Immature natural killer cell (primary cell): ENCODE measurements at places on chromosomes 11 and 22. TPM values are rescaled to one million over a fixed set of nuclear protein-coding genes. Genes with fewer than 3 reads are reported as not detected.

DNA sequence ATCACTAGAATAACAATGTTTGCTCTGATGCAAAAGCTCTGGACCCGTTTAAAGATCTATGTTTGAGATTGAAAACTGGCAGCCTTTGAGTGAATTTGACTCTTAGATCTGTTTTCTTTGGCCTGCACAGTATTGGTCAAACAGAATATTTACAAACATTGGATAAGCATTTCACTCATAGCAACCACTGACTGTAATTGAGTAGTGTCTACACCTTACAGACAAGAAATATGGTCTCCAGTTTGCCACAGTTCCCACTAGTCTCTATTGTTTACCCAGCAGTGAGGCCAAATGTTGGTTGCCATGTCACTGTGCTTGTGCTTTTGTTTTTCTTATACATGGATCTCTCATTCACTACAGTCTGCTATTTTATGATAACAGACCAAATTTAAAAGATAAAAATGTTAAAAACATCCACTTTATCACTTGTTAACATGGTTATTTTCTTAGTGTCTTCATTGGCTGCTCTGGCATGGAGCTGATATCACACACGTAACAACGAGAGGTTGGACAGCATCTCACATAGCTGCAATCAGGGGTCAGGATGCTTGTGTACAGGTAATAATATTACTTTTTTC, 12.2 kb downstream of the ANKRD42 start:
- H3K4me3 ChIP-seq = no peak overlapping the region
- H3K36me3 ChIP-seq = peaks cover 17% of the 10 kb centered on the region
- no peak overlapping the region for H3K27ac ChIP-seq
- no peak for DNase-seq
- H3K27me3 ChIP-seq = no peaks in the 10 kb centered on the region
- no peaks in the 10 kb centered on the region for H3K4me1 ChIP-seq

- H3K27ac ChIP-seq = no peak overlapping the region
- peaks cover 4% of the 10 kb centered on the region for H3K36me3 ChIP-seq
- H3K4me1 ChIP-seq = peaks cover 28% of the 10 kb centered on the region
- no peak overlapping the region for H3K4me3 ChIP-seq
- H3K27me3 ChIP-seq = no peaks in the 10 kb centered on the region
- no peak for DNase-seq
Measured at GRCh38 chr22:39408173-39408572, 8.6 kb downstream of the TAB1 start.

DNA sequence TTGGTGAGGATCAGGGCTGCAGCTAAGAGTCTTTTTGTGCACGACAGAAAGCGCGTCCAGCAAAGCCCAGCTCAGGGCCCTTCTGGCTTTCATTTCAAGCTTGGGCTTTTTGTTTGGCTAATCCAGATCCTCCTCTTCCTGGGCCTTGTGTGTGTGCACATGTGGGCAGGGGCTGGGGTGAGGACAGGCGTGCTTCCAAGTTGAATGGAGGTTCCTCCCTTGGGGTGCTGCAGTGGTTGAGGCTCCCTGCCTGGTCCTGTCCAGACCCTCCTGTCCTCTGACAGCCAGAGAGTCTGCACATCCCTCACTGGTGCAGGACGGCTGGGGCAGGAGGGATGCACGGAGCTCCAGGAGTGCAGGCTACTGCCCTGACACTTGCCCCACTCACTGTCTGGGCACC, 62.0 kb upstream of the NECTIN1 start:
- H3K4me3 ChIP-seq = no peak overlapping the region
- H3K27ac ChIP-seq = no peak overlapping the region
- DNase-seq = no peak
- H3K36me3 ChIP-seq = no peaks in the 10 kb centered on the region
- peaks cover 2% of the 10 kb centered on the region for H3K27me3 ChIP-seq

DNA sequence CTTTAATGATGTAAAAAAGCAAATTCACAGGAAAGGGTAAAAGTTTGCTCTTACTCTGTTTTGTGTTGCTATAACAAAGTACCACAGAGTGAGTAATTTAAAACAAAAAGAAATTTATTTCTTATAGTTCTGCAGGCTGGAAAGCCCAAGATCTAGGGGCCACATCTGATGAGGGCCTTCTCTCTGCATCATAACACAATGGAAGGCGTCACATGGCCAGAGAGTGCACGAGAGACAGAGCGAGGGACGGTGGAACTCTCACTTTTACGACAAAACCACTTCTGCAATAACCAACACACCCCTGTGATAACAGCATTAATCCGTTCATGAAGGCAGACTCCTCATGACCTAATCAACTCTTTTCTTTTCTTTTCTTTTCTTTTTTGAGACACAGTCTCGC, 31.1 kb downstream of the CD6 start:
- no peak overlapping the region for H3K4me3 ChIP-seq
- H3K27ac ChIP-seq = peak overlapping the region; percentile 5
- H3K36me3 ChIP-seq = peaks cover 3% of the 10 kb centered on the region
- peaks cover 4% of the 10 kb centered on the region for H3K27me3 ChIP-seq

GRCh38 chr11:68330700-68331337, 18.4 kb downstream of the LRP5 start:
- H3K4me3 ChIP-seq = no peak overlapping the region
- H3K4me1 ChIP-seq = peaks cover 15% of the 10 kb centered on the region
- no peaks in the 10 kb centered on the region for H3K36me3 ChIP-seq
- no peak for DNase-seq

- no peak for DNase-seq
- H3K27me3 ChIP-seq = peaks cover 2% of the 10 kb centered on the region
- H3K27ac ChIP-seq = no peak overlapping the region
- H3K4me1 ChIP-seq = no peaks in the 10 kb centered on the region
- H3K36me3 ChIP-seq = no peaks in the 10 kb centered on the region
Measured at GRCh38 chr11:1444823-1445422, 41.7 kb downstream of the MOB2 start.

GRCh38 chr11:36361901-36362391, 65.9 kb downstream of the PRR5L start:
- H3K4me1 ChIP-seq = peaks cover 48% of the 10 kb centered on the region
- no peak overlapping the region for H3K4me3 ChIP-seq
- no peak for DNase-seq
- H3K36me3 ChIP-seq = no peaks in the 10 kb centered on the region
- H3K27me3 ChIP-seq = no peaks in the 10 kb centered on the region
- no peak overlapping the region for H3K27ac ChIP-seq

DNA sequence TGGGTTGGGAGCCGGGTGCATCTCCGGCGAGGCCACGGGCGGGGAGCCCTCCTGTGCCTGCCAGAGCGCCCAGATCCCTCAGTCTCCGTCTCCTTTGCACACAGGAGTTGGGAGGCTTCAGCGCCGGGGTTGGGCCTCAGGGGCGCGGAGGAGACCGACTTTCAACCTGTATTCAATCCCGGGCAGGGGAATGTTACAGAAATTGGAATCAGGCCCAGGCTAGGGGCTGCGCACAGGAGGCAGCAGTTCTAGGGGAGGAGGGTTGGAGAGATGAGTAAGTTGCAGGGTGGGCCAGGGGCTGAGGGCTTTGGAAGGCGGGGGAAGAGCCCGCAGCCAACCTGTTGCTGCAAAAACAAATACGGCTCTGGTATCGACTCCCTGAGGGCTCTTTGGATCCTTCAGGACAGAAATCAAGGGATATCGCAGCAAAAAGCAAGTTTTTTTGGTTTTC, 640 bp upstream of the KCNA4 start:
- no peak overlapping the region for H3K4me3 ChIP-seq
- DNase-seq = no peak
- peaks cover 13% of the 10 kb centered on the region for H3K27me3 ChIP-seq
- peaks cover 3% of the 10 kb centered on the region for H3K36me3 ChIP-seq
- no peak overlapping the region for H3K27ac ChIP-seq

DNA sequence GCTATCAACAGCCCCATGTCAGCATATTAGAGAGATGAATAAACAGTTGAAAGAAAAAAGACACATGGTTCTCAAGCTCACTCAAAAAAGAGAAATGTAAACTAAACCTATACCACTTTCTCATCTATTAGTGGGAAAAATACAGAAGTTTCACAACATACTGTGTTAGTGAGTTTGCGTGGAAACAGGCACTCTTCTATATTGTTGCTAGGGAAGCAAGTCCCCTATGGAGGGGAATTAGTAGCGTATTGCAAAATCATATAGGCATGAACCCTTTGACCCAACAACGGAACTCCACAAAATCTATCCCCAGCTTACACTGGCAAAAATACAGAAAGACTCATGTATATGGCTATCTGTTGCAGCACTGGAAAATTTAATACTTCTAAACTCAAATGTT, 14.2 kb upstream of the RFPL2 start:
- H3K4me1 ChIP-seq = no peaks in the 10 kb centered on the region
- no peak for DNase-seq
- H3K4me3 ChIP-seq = no peak overlapping the region
- H3K36me3 ChIP-seq = no peaks in the 10 kb centered on the region
- peaks cover 10% of the 10 kb centered on the region for H3K27me3 ChIP-seq

DNA sequence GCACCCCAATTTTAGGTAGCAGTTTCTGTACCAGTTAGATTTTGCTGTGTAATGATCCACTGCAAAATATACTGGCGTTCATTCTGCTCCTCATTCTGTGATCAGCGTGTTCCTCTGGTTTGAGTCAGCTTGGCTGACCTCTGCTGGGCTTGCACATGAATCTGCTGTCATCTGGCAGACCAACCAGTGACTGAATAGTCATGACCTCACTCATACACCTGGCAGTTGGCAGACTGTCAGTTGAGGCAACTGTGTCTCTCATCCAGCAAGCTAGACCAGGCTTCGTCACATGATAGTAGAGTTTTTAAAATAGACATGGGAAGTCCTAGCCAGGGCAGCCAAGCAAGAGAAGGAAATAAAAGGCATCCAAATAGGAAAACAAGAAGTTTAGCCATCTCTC, 316.3 kb upstream of the LARGE1 start:
- no peaks in the 10 kb centered on the region for H3K36me3 ChIP-seq
- no peak overlapping the region for H3K27ac ChIP-seq
- no peaks in the 10 kb centered on the region for H3K4me1 ChIP-seq
- H3K27me3 ChIP-seq = peaks cover 3% of the 10 kb centered on the region

GRCh38 chr22:25546751-25547150, 17.7 kb upstream of the GRK3 start:
- H3K27ac ChIP-seq = no peak overlapping the region
- peaks cover 10% of the 10 kb centered on the region for H3K4me1 ChIP-seq
- no peak overlapping the region for H3K4me3 ChIP-seq
- no peaks in the 10 kb centered on the region for H3K27me3 ChIP-seq
- peaks cover 8% of the 10 kb centered on the region for H3K36me3 ChIP-seq
- DNase-seq = no peak

DNA sequence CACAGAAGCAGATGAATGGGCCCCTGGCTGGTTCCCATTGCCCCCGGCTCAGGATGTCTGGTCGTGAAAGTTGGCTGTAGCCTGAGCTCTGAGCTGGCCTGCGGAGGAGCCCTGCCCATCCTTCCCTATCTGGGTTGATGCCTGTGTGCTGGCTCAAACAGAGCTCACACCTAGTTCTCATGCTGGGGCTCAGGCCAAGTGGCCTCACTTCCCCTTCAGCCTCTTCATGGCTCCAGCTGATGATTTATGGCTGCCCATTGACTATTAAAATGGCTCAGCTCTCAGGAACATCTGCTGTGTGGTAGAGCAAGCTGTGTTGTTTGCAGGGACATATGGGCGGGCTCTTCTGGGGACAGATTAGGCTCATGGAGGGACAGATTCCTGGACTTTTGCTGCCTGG, 64.7 kb downstream of the ADAMTS15 start:
- no peaks in the 10 kb centered on the region for H3K4me1 ChIP-seq

DNA sequence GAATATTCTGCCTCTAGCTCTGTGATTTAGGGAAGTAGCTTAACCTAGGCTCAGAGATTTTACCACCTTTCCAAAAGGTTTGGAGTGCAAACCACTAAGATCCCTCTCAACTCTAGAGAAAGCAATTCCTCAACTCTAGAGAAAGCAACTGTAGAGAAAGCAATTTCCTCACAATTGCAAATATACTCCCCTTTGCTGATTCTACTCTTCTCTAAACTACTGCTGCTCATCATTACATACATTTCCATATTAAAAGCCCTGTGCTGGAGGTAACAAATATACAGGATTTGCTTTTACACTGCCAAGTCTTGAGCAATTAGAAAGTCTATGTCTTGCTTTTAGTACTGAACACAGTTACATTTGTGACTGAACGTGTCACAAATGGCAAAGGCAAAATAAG, 48.2 kb downstream of the ALG9 start:
- H3K27ac ChIP-seq = no peak overlapping the region
- H3K4me3 ChIP-seq = no peak overlapping the region
- no peaks in the 10 kb centered on the region for H3K27me3 ChIP-seq

DNA sequence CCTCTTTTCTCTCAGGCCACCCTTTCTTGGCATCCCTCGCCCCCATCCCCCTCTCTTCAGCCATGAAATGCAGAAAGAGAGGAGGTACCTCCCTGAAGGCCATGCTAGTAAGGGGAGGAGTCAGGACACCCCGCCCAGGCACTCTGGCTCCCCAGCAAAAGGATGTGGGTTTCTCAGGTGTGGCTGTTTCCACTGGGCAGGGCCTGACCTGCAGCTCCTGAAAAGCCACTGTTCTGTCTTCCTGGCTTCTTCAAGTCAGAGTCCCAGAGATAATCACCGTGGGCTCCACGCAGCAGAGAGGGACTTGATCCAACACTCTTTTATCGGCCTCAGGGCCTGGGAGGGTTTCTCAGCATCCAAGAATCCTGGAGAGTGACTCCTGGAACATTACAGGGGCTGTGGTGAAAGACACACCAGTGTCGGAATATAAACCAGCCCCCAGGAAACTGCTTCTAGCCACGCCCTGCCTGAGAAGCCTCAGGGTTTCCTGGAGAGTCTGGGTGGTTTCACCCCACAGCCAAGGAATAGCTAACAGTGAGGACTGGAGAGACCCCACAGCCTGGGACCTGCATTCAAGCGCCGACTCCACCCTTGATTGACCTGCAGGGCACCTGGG, 45.7 kb upstream of the TSPAN18 start:
- no peaks in the 10 kb centered on the region for H3K36me3 ChIP-seq
- peak overlapping the region; percentile 68 for H3K4me3 ChIP-seq
- H3K4me1 ChIP-seq = peaks cover 31% of the 10 kb centered on the region
- H3K27ac ChIP-seq = peak overlapping the region; percentile 81

DNA sequence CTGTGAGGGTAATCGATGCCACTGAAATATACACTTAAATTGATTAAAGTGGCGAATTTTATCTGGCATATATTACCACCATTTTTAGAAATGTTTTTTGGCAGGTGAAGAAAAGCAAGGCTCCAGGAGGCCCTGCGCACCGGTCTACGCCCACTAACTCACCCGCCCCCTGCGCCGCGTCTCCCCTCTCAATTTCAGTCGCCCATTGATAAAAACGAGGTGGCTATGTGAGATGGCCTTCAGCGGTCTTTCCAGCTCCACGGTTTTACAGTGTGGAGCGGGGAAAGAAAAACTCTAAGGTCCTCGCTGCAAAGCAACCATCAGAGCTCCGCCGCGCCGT, 602 bp upstream of the AQP11 start:
- no peak for DNase-seq
- H3K36me3 ChIP-seq = no peaks in the 10 kb centered on the region
- peaks cover 2% of the 10 kb centered on the region for H3K27me3 ChIP-seq
- H3K4me1 ChIP-seq = peaks cover 20% of the 10 kb centered on the region

GRCh38 chr11:70816156-70816678, 417.9 kb downstream of the CTTN start:
- no peak overlapping the region for H3K27ac ChIP-seq
- H3K4me3 ChIP-seq = no peak overlapping the region
- H3K27me3 ChIP-seq = peaks cover 4% of the 10 kb centered on the region
- H3K4me1 ChIP-seq = no peaks in the 10 kb centered on the region
- DNase-seq = no peak

P2RY6 gene
- polyA plus RNA-seq = 3.0 TPM

IGLL5 gene
- not detected for polyA plus RNA-seq

NXPE2 gene
- not detected for polyA plus RNA-seq

AQP11 gene
- 0.78 TPM for polyA plus RNA-seq

OLFML1 gene
- 0.13 TPM for polyA plus RNA-seq

MYO7A gene
- polyA plus RNA-seq = not detected

NLRP10 gene
- polyA plus RNA-seq = not detected

YPEL1 gene
- 100 TPM for polyA plus RNA-seq

TBX1 gene
- 0.12 TPM for polyA plus RNA-seq

POTEH gene
- polyA plus RNA-seq = not detected

SIRT3 gene
- 7.4 TPM for polyA plus RNA-seq

RIMBP3C gene
- 0.16 TPM for polyA plus RNA-seq
